Central memory CD4-positive, alpha-beta T cell (primary cell): ENCODE measurements at places on chromosomes 6 and 20.

DNA sequence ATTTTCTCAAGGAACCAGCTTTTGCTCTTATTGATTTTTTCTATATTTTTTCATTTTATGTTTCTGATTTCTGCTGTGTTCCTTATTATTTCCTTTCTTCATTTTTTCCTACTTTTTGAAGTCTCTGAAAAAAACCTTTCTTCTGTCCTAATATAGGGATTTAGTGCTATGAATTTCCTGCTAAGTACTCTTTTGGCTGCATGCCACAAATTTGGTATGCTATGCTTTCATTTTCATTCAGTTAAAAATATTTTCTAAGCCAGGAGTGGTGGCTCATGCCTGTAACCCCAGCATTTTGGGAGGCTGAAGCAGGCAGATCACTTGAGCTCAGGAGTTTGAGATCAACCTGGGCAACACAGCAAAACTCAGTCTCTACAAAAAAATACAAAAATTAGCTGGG, 30.6 kb downstream of the SIRPD start:
- no peak for DNase-seq

GRCh38 chr6:99152347-99152643, 197.2 kb downstream of the FAXC start:
- DNase-seq = no peak

DNA sequence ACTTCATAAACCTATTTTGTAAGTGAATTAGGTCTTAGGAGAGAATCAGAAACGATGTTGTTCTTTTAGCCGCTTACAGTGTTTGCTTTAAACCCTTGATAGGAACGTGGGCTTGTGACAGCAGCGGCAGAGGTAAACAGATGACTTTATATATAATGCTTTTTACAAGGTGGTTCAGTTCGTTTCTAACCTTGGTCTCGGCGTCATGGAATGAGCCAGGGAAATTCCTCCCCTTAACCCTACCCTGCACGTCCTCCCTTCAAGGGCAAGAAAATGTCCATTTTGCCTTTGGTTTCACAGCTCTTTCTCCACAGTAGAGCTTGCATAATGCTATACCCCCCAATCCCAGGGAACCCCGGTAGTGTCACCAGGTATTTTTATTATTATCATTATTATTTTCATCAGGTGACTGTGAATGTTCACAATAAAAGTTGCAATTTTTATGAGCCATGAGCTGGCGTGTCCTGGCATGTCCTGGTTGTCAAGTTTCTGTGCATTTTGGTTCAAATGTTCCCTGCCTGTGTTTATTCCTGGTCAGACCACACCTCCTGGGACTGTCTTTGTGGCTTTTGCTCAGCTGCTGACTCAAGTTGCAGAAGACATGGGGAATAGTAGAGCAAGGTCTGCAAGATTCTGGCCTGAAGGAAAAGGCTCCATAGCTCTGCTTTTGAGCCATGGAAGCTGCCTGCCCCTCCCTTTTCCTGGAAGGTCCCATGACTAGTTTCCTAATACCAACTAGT, 112.8 kb upstream of the BMP2 start:
- no peak for DNase-seq

GRCh38 chr6:81731814-81732213, 20.7 kb downstream of the TENT5A start:
- DNase-seq = no peak

DNA sequence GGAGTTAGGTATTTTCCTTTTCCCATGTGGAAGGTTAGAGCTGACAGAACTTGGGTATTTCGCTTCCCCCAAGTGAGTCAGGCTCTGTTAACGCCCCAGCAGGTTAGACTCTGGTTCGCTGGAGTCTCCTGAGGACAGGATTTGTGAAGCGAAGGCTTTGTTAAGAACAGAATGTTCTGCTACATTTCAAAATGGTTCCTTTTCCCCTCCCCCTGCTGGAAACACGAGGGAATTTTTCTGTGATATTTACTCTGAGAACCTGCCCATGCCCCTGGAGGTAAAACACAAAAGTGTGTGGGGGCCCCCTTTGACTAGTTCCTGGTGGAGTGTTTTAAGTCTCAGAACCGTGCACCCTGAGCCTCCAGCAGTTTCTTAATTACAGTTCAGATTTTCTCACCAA, 731.4 kb upstream of the CITED2 start:
- DNase-seq = no peak

GRCh38 chr20:18705910-18706309, 107.7 kb upstream of the SCP2D1 start:
- DNase-seq = no peak

GRCh38 chr6:34067814-34068213, 78.1 kb downstream of the GRM4 start:
- DNase-seq = no peak

DNA sequence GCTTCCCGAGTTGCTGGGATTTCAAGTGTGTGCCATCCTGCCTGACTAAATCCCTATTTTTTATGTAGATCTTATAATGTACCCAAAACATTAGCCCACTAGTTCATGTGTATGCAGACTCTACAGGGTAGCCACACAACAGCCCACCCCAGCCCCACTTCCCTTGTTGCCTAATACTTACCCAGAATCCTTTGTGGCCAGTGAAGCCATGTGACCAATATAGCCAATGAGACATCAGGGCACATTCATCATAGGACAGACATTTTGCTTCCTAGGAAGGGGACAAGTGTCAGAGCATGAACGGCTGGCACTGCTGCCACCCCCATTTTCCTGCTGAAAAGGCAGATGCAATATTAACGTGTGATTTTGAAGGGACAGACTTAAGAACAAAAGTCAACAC, 36.0 kb upstream of the TCP11 start:
- no peak for DNase-seq

GRCh38 chr6:107218142-107218541, 102.8 kb upstream of the BEND3 start:
- DNase-seq = no peak

- DNase-seq = no peak
Observed at GRCh38 chr6:149020319-149020718, 273.5 kb downstream of the UST start.

- DNase-seq = peak; percentile 90
Observed at GRCh38 chr6:158686791-158687381, 37.0 kb downstream of the SYTL3 start.

DNA sequence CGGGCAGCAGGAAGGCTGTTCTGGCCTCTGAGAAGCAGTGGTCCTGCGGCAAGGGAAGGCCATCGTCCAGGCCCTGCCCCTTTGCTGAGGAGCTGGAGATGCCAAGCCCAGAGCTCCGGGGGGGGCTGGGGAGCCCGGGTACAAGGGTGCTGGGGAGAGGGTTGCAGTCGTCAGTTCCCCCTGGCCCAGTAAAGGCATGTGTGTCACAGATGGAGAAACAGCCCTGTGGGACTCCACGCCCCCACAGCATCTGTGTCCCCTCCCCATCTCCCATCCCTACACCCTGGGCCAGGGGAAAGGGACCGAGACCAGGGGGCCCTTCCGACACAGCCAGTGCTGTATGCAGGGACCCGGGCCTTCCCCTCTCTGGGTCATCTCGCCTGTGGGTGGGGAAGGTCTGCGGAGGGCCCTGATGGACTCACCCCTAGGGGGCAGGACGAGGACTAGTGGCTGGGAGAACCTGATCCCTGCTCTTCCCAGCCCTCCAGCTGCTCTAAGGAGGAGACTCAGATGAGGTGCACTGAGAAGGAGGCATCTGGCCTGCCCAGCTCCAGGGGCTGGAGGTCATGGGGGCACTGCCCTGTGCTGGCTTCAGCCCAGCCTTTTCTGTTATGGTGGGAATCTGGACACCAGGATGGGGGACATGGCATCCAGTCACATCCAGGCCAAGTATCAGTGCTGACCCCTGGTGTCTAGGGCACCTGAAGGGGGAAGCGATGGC, 609 bp downstream of the MYL9 start:
- no peak for DNase-seq

- DNase-seq = no peak
Observed at GRCh38 chr20:34543463-34544056, 15.0 kb upstream of the MAP1LC3A start.

DNA sequence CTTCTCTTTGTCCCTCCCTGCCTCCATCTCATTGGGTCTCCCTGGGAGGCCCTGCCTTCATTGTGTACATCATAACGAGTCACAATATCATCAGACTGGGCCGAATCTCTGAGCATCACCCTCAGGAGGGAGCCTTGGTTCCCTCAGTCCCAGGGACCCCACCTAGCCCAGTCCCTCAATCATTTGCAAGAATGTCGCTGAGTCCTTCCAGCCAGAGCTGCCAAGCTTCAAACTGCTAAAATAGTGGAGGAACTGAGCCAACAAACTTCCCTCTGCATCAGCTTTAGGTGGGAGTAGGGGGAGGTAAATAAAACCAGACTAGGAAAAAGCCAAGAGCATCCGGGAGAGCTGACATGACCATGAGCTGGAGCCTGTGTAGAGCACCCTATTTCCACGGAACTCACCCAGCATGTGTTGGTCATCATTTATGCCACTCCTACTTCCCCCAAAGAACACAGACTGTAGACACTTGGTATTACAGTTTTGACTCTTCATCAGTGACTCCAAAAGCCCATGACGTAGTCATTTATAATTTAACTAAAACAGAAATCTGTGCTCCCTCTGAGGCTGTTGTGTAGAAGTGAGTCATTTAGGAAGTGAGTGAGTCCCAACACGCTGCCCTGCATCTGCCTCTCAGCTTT, 28.8 kb upstream of the IL17A start:
- no peak for DNase-seq

DNA sequence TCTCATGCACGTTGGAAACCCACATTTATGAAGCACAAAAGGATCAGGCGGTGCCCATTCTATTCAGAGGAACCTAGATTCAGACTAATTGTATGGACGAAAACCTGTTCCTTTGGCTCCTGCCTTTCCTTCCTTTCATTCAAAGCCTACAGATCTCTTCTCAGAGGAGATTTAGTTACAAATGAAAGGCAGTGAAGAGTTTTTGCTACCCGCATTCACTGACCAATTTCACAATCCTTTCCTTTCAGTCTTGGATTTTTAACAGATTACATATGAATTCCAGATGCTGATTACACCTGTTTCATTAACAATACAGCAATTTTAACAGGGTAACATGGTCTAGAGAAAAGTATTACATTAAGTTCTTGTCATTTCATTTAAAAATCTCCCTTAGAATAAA, 32.0 kb downstream of the TMEM242 start:
- DNase-seq = no peak

DNA sequence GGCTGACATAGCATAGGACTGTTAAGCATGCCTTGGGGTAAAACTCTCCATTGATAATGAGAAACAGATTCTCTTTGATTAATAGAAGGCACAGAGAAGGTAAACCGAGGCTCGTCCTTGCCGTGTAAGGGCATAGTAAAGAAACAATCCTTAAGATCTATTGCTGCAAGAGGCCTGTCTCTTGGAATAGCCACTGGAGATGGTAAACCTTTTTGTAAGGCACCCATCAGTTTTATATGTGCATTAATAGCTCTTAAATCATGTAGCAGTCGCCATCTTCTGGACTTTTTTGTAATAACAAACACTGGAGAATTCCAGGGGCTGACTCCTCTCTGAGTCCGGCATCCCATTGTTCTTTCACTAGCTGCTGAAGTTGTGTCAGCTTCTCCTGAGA, 8.4 kb upstream of the ABHD12 start:
- DNase-seq = peak; percentile 33

DNA sequence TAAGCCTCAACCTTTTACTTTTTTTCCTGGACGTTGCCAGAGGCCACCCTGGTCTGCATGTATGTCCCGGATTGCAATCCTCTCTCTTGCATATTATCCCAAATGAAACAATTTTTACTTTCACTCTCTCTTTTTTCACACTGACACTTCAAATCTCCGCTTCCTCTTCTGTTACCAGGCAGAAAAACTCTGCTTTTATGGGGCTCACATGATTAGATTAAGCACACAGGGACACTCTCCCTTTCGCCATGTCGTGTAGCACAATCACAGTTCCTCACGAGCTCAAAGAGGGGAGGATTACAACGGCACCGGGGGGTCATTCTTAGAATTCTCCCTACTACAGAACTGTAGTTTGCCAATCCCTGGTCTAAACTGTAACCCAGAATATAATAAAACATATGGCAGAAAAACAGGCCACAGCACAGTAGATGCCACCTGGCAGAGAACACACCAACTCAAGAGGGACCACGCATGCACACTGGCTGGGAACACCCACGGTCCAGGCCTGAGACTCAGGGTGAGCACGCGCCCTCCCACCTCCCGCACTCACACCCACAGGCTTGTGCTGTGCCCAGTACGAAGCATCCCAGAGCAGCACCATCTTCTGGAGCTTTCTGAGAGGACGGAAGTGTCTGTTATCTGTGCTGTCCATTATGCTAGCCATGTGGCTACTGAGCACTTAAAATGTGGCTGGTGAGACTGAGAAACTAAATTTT, 288.7 kb downstream of the KIF16B start:
- no peak for DNase-seq
